NCI-H187 (cell line): ENCODE measurements at places on chromosomes 1 and 21.

DNA sequence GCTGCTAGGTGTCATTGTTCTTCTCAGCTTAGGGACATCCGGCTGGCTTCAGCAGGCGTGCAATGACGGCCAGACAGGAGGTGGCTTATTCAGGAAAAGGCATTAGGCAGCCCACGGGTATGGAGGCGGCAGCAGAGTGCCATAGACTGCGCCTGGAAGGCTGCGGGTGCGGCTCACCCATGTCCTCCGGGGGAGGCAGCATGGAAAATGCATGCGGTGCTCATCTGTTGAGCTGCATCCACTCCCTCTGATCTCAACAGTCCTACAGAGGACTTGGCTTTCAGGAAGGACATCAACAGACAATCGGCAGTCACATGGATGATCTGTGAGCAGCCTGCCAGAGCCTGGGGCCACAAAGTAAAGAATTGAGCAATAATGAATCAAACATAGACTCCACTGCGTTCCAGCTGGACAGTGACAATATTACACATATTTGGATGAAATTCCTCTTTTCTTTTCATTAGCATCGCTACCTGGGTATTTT is 42.9 kb downstream of the UMODL1 start:
- no peak for DNase-seq

DNA sequence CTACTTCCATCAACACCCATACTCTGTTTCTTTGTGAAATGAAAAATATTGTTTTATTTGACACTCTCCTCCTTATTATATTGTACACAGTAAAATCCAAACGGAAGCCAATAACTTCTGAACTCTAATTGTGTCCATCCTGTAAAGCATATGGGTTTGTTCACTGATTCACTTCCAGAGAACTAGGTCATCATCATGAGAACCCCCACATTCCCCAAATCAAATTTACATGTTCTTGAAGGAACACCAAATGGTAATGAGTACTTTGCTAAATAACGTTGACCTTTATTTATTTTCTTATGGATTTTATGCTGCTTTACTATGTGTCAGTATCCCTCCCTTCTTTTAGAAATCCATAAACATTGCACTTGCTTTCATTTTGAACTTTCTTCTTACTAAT is 213.4 kb upstream of the CACYBP start:
- no peak for DNase-seq

GRCh38 chr21:33808715-33809367 is 106.8 kb downstream of the ATP5PO start:
- no peak for DNase-seq

DNA sequence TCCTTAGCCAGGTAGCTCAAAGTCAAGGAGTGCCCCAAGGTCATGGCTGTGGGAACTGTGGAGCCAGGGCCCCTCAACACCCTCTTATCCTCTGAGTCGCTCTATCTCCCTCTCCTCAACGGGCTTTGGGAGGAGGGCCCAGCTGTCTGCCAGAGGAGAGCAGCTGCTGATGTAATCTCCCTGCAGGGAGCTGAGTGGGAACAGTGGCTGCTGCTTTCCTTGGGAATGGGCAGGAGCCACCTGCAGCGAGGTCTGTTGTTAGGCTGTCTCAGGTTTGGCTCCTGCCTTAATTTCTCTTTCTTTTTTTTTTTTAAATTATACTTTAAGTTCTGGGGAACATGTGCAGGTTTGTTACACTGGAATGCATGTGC is 58.8 kb upstream of the MAP1LC3C start:
- no peak for DNase-seq

- DNase-seq = no peak
These were observed 393.1 kb downstream of the RRAGC start for GRCh38 chr1:38466487-38466886.

DNA sequence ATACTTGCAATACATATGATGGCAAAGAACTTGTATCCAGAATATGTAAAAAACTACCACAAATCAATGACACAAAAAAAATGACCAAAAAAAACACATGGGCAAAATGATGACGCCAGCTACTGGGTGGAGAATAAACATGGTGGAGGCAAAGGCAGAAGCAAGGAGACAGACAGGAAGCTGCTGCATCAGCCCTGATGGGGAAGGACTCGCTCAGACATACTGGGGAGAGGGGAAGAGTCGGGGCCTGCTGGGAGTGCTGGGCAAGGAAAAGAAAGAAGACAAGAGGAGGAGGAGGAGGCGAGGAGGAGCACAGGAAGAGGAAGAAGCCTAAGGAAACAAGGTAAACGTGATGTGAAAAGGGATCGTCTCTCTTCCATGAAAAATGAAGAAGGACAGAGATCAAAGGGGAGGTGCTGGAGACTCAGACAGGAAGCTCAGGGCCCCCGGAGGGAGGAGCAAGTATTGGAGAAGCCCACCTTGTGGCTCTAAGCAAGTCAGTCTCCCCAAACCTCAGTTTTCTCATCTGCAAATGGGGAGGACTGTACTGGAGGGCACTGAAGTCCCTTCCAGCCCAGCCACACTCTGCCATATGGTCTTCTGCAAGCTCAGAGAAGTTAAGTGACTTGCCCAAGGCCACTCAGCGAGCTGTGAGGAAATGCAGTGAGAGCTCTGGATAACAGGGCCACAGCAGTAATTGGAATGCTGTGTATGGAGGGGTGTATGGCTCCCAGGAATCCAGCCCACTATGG is 24.2 kb downstream of the OLFML2B start:
- DNase-seq = no peak

GRCh38 chr1:83928396-83928795 is 70.5 kb downstream of the TTLL7 start:
- DNase-seq = no peak

DNA sequence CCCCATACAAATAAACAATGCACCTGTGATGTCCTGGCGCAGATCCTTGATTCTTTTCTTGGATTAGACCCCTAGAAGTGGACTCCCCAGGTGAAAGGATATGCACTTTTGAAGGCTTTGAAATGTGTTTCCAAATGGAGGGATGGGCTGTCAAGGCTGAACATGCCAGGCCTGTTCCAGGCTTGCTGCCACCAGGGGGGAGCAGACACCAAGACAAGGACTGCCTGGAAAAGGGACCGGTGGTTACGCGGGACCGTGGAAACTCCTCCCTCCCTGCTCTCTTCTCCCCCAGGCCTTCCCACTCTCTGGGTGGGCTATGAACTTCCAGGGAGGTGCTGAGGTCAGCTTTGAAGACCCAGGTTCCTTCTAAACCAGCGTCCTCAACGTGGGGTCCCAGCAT is 12.7 kb downstream of the C1QB start:
- DNase-seq = no peak

DNA sequence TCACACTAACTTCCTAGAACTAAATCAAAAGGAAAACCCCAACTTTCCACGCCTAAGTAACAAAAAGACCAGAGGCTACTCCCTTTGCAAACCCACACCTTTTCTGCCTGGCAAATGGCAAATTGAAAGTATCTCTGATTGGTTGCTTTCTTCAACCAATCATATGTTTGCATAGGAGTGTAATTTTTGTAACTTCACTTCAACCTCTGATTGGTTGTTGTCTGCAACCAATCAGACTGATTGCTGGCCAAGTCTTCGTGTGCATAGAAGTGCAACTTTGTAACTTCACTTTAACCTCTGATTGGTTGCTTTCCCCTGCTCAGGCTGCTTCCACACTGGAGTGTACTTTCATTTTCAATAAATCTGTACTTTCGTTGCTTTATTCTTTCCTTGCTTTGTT is 36.9 kb upstream of the PADI2 start:
- DNase-seq = no peak

GRCh38 chr1:1517973-1518620 is 6.1 kb downstream of the ATAD3A start:
- no peak for DNase-seq
